ENCODE measurements at places on chromosomes 16 and 17. TPM values are rescaled to one million over a fixed set of nuclear protein-coding genes. Genes with fewer than 3 reads are reported as not detected.

The TVP23A gene
- total RNA-seq: not detected

The RNF112 gene
- 5.9 TPM for total RNA-seq

The FKBP10 gene
- 33.6 TPM for total RNA-seq

The NEUROD2 gene
- total RNA-seq: not detected

The CA7 gene
- total RNA-seq: not detected

The CSH2 gene
- not detected for total RNA-seq

The ZNF207 gene
- total RNA-seq: 95.6 TPM

The RHBDL3 gene
- total RNA-seq: 0.66 TPM

The CISD3 gene
- 11.2 TPM for total RNA-seq

The SLC6A2 gene
- not detected for total RNA-seq
